ENCODE measurements at places on chromosomes 2 and 18.

- no peak for DNase-seq
These were observed 85.5 kb downstream of the TANC1 start for GRCh38 chr2:159054032-159054334.

GRCh38 chr2:2663401-2664036 is 332.4 kb upstream of the MYT1L start:
- no peak for DNase-seq

DNA sequence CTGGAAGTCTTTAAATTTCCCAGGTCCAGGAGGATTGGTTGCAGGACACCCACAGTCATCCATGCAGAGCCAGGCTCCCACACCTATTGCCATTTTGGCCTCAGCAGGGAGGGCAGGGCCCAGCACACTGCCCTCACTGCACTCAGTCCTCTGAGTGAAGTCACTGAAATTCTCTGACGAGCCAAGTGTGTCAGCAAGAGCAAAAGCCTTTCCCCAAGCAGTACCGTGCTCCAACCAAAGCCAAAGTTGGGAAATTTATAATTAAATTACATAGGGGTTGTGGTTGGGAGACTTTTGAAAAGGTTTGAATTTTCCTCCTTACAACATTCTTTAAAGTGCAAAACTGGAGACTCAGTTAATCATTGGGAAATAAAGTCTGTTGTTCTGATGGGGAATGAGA is 98.5 kb upstream of the CD226 start:
- no peak for DNase-seq

- no peak for DNase-seq
These were observed 58.6 kb downstream of the SP110 start for GRCh38 chr2:230161184-230161583.

- no peak for DNase-seq
These were observed 165.6 kb upstream of the NABP1 start for GRCh38 chr2:191512216-191512835.

DNA sequence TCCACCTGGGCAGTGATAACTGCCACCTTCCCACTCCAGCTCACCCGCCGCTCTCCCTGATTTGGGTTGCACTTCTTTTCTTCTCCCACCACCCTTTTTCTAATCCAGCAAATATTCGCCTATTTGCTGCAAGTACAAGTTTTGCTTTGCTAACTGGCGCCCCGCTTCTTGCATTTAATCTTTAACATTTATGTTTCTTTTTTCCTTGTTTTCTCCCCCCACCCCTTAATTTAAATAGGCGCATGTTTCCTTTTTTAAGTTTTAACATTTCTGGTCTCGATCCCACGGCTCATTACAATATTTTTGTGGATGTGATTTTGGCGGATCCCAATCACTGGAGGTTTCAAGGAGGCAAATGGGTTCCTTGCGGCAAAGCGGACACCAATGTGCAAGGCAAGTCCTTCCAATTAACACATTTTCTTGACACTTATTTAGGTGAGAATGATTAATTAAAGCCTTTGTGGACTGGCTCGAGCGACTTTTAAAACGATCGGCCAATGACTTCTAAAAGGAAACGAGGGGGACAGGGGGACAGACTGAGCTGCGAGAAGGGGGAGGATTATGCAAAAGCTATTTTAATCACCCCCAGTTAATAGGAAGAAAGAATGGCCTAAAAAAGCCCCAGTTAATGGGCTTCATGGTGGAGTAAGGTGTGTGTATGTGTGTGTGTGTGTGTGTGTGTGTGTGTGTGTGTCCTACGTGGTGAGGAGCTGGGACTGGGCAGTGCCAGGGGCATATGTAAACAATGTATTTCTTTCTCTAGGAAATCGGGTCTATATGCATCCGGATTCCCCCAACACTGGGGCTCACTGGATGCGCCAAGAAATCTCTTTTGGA is 1.6 kb downstream of the TBR1 start:
- no peak for DNase-seq

- peak; percentile 98 for DNase-seq
These were observed 132.2 kb downstream of the TDRD15 start for GRCh38 chr2:21256006-21256405.

DNA sequence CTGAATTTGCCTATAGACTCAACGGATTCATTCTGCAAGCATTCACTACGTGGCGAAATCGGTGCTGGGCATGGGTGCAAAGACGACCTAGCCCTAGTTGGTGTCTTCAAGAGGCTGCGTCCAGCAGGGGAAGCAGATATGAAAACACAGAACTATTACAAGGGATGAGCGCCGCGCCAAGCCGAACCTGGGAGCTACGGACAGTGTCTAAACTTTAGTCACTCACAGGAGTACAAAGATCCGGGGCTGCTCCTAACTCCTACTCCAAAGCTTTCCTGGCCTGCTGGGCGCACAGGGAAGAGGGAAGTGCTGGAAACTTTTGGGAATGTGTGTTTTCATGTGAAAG is 732 bp upstream of the ANXA4 start:
- peak; percentile 39 for DNase-seq

DNA sequence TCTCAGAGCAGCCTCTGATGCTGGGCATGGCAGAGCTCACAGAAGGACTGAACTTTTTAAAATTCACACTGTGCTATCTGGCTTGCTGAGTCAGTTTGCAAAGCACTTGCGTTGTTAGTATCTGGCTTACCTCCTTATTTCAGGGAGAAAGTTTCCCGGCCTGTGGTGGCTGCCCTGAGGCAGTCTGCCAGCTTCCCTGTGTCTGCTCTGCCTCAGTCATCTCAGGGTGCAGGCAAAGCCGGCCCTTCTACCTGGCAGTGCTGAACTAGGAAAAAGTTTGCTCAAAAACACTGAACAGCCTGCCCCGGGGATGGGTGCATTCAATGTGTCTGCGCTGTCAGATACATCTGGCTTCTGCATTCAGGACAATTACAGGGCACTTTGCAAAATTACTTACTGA is 90.2 kb upstream of the UXS1 start:
- peak; percentile 19 for DNase-seq

DNA sequence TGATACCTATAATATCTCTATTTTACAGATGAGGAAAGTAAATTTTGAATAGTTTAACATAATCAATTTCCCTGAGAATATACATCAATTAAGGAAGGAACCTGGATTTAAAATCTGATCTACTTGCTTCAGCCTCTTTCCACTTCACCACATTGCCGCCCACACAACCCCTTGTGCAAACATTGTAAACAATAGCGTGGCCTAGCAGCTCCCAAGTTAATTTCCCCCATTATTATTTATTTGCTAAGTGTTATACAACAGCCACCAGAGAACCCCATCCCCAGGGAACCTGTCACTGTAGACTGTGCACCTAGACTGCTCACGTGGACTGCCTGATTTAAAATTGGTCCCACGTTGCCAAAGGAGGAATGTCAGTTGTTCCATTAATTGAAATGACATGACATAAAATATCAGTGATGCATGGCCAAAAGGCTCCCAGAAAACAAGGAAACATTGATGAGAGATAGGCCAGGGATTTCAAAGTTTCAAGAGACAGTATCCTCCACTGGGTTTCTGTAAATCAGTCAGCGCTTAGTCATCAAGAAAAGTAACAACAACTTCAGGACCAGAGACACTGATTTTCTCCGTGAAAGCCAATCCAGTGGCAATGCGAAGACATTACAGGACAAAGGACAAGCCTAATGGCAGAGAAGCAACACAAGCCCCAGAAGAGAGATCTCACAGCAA is 41.3 kb downstream of the SCG2 start:
- DNase-seq = no peak

DNA sequence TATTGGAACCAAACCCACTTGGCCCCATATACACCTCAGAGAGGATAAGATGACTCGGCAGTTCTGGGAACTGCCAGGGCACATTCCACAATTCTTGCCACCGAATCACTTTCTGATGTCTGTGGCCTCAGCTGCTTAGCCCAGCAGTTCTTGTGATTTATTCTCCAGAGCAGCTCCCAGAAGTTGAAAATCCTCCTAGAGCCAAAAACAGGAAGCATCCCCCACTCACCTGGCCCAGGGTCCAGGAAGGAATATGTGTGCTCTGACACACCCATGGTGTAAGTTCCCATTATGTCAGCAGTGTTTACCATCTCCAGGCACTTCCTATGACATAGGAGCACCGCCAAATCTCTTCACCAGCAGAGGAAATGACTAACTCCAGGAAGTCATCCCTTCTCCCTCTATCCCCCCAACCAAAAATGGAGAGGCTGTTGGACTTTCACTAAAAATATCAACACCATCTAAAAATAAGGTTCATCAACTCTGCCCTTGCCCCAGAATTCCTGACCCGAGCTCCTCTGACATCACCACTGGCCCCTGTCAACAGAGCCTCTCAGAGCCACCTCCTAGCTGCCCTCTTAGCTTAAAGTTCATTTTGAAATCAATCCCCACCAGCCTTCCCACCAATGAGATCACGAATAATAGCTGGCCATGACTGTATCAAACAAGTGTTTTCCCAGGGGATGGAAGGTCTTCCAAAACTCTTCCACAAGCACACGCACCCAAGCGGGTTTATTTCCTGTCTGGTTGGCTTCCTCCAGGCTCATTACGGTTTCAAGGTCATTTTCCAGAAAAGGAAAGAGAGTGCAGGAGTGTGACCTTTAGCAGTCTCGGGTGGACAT is 223.1 kb upstream of the PARD3B start:
- no peak for DNase-seq

GRCh38 chr2:151230627-151231140 is 31.0 kb downstream of the RBM43 start:
- no peak for DNase-seq

- no peak for DNase-seq
These were observed 244.5 kb downstream of the TCF4 start for GRCh38 chr18:55343396-55344073.
